OCI-LY7 (cell line): ENCODE measurements at places on chromosomes 6 and 20. TPM values are rescaled to one million over a fixed set of nuclear protein-coding genes. Genes with fewer than 3 reads are reported as not detected.

Gene C6orf163
- total RNA-seq: 2.8 and 3.0 TPM in 2 replicates

Gene GJA10
- not detected in 2 replicates for total RNA-seq

Gene PLN
- total RNA-seq: not detected in 2 replicates

Gene SIRPA
- not detected in 2 replicates for total RNA-seq

Gene MMP24
- not detected in 2 replicates for total RNA-seq

Gene SLC22A1
- total RNA-seq: 0.35 TPM in 1 of 2 replicates, not detected in the other

Gene CCR6
- total RNA-seq: 0.10 TPM in 1 of 2 replicates, not detected in the other

Gene AIF1
- 16.3 and 17.2 TPM in 2 replicates for total RNA-seq

Gene REM1
- total RNA-seq: not detected in 2 replicates

Gene ISM1
- not detected in 2 replicates for total RNA-seq
